ENCODE measurements at places on chromosomes 6 and 20.

- DNase-seq = no peak
Measured at GRCh38 chr6:141484711-141485110, 648.0 kb upstream of the GJE1 start.

GRCh38 chr20:38434301-38434741 lies 807 bp downstream of the SNHG17 start:
- DNase-seq = no peak

- DNase-seq = no peak
Measured at GRCh38 chr20:8454137-8454712, 322.2 kb downstream of the PLCB1 start.

- no peak for DNase-seq
Measured at GRCh38 chr6:73817253-73817652, 121.2 kb downstream of the CD109 start.

- DNase-seq = no peak
Measured at GRCh38 chr20:17653835-17654648, 28.0 kb downstream of the RRBP1 start.

GRCh38 chr6:128350416-128351254 lies 169.8 kb downstream of the PTPRK start:
- no peak for DNase-seq

- DNase-seq = no peak
Measured at GRCh38 chr6:14271789-14272736, 154.5 kb downstream of the CD83 start.

DNA sequence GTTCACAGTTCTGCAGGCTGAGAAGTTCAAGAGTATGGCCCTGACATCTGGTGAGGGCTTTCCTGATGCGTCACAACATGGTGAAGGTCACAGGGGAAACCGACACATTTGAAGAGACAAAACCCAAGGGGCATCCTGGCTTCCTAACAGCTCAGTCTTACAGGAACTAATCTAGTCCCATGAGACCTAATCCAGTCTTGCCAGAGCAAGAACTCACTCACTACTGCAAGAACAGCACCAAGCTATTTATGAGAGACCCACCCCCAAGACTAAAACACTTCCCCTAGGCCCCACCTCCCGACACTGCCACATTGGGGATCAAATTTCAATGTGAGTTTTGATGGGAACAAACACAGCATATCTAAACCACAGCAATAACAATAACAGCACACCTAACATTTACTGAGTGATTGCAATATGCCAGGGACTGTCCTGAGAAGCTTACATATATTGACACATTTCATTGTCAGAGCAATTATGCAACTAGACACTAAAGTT lies 46.6 kb downstream of the TPBG start:
- DNase-seq = no peak

DNA sequence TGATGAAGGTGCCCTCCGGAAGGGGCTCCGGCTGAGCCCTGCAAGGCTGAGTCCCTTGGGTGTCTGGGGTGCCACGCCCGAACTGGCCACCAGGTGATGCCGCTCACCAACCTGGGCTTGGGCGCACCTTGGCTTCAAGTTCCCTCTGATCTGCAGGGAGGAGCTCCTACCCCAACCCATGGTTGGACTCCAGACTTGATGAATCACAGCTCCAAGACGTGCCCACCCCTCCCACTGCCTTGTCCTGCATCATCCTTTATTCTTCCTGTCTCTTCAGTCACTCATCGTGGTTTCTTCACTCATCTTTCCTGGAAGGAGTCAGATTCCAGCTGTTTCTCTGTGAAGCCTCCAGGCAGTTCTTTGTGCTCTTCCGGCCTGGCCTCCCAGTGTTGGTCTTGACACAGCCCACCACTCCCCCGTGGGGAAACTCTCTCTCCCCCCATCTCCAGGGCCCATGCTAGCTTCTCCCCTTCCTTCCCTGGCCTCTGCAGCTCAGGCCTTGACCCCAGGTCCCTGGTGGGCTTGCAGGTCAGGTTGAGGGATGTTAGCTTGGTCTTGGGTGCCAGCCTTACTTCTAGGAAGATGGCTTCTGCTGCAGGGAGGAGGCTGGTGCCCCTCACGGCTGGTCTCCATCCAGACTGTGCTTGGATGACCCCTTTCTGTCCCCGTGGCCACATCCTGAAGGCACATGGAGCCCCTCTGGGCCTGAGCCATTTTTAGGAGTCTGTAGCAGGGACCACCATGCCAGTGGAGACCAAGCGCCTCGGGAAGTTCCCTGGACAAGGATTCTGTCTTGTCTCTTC lies 2.6 kb upstream of the ZBP1 start:
- no peak for DNase-seq

- peak; percentile 84 for DNase-seq
Measured at GRCh38 chr20:3218307-3218988, 9.2 kb downstream of the ITPA start.

DNA sequence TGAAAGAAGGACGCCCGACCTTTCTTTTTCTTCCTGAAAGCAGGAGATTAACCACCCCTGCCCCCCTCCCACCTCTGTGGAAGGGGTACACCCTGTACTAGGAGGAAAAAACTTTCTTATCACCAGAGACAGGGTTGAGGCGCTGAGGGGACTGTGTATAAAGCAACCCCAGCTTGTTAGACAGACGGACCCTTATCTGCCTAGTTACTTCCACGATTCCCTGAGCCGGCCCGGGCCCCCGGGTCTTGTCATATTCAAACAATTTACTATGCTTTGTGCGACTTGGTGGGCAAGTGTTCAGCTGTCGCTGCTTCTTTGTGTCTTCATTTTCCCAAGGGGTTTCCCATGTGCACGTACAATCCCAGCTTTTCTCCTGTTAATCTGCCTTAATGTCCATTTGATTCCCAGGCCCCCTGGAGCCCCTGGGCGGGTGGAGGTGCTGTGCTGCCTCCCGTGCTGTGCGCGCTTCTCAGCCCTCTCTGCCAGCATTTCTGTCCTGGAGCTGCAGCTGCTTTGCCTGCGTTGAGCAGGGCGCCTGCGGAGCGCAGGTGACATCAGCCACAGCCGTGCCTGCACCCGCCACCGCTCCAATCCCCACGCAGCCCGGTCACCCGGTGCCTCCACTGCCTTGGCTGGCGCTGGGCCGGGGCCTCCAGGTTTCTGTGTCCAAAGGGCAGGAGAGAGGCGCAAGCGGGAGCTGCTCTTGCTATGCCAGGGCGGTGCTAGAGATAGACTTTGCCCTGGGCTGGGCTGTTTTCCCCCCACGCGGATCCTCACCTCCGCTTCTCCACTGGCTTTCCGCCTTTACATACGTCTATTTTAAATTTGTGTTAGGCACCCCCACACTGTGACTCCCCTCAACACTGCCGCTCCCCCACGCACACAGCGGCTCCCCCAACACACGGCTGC lies 96.2 kb downstream of the TTLL2 start:
- no peak for DNase-seq
